Cerebellar nuclear complex (tissue), 1 donor: ENCODE measurements at places on chromosomes 4 and X.

DNA sequence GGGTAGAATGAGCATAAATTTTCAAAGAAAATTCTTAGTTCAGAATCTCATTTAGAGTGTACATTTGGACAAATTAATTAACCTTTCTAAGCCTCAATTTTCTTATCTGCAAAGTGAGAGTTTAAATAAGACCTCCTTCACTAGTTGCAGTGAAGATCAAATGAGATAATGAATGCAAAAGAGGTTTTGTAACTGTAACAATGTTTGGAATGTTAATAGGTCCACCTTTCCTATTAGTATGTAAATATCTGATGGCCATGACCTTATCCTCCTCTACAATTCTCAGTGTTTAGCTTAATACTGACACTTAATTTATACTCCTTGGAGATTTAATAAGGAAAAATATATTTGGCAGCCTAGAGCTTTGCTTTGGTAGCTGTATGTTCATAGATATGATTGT, 138.8 kb downstream of the GABRG1 start:
- no peak for DNase-seq

DNA sequence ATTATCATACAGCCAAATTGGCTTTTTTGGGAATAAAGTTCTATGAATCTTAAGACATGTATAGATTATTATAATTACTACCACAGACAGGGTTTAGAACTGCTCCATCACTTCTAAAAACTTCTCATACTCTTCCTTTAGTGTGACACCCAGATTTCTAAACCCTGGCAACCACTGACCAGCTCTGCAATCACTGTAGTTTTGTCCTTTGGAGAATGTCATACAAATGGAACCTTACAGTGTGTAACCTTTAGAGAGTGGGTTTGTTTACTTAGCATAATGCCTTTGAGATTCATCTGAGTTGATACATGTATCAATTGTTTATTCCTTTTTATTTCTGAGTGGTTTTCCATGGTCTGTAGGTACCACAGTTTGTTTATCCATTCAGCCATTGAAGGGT, 95.0 kb downstream of the TMEM164 start:
- DNase-seq = no peak

DNA sequence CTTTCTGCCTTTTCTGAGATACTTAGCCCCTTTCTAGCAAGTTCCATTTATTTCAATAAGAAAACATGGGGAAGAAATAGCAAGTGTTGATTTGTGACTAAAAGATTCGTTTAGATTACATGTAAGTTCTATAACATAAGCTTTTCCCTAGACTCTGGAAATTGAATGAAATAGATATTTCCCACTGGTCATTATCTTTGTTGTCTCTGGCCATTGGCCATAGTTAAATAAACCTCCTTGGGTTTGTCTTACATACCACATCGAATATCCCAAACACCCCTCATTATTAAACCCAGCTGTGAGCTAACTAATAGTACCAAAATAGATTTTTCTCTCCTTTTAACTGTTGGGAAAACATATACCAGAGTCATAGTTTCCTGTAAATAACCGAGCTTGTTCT, 534.8 kb downstream of the IQCM start:
- no peak for DNase-seq

- no peak for DNase-seq
Observed at GRCh38 chr4:111045992-111046391, 423.1 kb upstream of the PITX2 start.

DNA sequence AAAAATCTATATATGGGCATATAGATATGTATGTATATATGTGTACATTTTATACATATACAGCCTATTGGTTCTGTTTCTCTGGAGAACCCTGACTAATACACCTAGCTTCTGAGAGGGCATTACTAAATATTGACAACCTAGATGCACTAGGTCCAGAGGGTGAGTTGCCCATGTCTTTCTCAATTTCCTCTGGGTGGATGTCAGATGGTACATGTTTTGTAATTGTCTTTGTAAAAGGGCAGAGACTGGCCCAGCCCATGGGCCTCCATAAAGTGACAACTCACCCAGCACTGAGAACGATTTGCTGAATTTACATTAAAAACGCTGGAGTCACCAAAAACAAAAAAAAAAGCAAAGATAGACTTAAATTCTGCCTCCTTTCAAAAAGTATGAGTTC, 198.5 kb upstream of the FAM241A start:
- no peak for DNase-seq

GRCh38 chr4:6855692-6856297, 53.8 kb upstream of the TBC1D14 start:
- no peak for DNase-seq

- DNase-seq = no peak
Observed at GRCh38 chr4:2858451-2859217, 15.0 kb downstream of the ADD1 start.

DNA sequence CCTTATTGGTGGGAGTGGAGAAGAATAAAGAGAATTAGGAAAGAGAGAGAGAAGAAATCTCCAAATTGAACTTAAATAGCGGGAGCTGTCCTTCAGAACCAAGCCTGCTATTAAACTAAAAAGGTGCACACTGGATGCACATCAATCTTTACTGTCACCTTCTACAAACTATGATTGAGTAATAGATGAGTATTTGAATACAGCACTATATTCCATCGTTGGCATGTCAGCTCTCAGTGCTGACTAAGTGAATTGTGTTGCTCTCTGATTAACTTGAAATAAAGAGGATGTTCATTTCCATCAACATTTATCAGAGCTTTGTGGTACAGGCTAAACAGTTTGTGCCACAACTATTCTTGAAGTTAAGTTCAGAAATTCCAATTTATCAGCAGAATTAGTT, 143.7 kb upstream of the PABPC4L start:
- no peak for DNase-seq

DNA sequence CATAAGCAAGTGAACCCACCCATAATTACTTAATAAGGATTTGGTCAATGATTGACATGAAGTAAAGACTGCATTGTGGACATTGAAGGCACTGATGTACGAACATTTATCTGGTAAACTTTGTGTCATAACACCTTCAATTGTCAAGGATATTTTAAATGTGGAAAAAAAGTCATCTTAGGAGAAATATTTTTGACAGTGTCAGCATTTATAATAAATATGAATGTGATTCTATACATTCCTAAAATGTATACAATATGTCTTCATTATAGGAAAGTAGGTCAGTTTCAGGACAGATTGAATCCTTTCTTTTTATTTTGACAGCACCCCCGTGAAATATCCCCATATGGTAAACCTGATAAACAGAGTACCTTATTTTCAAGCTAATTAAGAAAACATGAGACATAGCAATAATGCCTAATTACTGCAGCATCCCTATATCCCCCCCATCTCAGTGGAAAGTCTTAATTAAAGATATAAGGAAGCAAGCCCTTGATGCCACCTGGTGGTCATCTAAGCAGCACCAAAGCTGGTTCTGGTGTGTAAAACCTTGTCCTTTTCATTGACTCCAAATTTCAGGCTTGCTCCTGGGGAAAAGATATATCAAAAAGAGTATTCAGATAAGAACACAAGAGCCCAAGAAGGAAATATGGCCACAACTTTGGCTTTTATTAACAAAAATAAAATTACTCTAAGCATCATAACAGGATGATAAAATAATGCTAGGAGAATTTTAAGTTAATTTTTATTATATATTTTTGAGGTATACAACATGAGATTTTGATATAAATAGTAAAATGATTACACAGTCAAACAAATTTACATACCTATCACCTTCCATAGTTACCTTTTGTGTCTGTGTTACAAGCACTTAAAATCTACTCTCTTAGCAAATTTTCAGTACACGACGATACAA, 379.7 kb downstream of the TLL1 start:
- DNase-seq = no peak

GRCh38 chrX:150616863-150617198, 48.4 kb downstream of the MTM1 start:
- no peak for DNase-seq

DNA sequence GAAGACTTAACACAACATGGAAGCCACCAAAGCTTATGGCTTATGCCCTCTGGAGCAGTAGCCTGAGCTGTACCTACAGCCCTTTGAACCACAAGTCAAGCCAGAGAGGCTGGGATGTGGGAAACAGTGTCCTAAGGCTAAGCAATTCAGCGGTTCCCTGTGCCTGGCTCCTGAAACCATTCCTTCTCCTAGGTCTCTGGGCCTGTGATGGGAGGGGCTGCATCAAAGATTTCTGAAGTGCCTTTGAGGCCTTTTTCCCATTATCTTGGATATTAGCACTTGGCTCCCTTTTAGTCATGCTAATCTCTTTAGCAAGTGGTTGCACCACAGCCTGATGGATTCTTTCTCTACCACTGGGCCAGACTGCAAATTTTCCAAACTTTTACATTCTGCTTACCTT, 140.5 kb upstream of the NUDT10 start:
- DNase-seq = no peak

DNA sequence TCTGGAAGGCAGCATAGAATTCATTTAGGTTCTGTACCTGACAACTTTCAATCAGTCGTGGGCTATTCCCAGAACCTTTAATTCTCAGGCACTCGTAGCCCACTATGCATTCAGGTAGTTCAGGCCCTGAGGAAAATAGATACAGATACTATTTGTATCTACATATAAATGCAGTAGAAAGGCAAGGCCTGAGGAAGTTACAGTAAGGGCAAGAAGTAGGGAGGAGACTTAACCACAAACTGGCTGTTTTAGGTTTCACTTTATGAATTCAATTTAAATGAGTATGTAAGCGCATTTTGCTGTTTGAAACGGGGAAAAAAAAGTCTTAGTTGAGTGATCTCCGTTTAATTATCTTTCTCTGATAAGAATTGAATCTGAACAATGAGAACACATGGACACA, 529.4 kb upstream of the ATOH1 start:
- no peak for DNase-seq

GRCh38 chr4:118047043-118047442, 12.8 kb downstream of the NDST3 start:
- no peak for DNase-seq

GRCh38 chr4:146486565-146486964, 35.2 kb downstream of the SLC10A7 start:
- DNase-seq = no peak

DNA sequence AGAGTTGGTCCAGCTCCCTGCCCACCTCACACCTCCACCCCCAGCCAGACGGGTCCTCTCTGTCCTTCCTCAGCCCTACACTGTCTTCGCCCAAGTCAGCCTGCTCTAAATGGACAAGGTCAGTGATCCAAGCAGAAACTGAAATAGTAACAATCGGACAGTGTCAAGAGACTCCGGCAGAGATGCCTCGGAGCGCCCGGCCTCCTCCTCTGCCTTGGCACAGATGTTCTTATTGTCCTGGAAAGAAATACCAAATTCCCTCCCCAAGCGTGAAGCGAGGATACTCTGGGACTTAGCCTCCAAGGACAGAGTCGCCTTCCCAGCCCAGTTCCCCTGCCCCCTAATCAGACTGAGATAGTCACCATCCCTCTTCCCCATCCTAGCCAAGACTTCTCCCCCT, 28.5 kb downstream of the UTP14A start:
- no peak for DNase-seq

GRCh38 chrX:25125483-25125882, 109.7 kb upstream of the ARX start:
- DNase-seq = no peak

- DNase-seq = no peak
Observed at GRCh38 chr4:52611030-52611555, 48.0 kb downstream of the USP46 start.

DNA sequence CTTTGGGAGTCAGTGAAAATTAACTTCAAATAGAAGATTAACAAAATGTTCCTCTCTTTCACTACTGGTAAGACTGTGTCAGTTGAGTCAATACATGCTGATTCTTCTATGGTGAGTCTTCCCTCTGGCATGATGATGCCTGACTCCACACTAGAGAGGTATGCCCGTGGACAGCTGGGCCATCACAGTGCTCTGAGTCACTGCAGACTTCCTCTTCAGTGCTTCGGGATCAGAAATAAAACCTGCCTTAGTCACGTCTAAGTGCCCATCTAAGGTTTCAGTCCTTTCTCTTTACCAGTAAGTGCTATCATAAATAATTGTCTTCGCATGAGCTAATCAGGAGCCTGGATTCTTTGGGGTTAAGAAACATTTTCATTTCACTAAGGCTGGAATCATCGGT, 1.6 kb upstream of the ASB5 start:
- DNase-seq = no peak

DNA sequence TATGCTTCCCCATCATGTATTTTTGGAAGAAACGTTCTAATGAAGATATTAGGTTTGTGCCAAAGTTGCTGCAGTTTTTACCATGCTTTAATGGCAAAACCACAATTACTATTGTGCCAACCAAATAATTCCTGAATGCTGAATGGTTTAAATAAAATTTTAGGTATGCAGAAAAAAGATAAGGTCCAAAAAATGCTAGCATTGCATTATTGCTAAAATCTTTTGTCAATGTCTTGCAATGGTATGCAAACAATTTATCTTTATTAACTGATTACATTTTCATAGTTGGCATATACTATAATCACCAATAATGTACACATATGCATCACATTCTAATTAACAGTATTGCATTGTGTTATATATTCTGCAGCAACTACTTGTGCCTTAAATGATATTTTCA, 1657.4 kb upstream of the IGFBP7 start:
- no peak for DNase-seq

DNA sequence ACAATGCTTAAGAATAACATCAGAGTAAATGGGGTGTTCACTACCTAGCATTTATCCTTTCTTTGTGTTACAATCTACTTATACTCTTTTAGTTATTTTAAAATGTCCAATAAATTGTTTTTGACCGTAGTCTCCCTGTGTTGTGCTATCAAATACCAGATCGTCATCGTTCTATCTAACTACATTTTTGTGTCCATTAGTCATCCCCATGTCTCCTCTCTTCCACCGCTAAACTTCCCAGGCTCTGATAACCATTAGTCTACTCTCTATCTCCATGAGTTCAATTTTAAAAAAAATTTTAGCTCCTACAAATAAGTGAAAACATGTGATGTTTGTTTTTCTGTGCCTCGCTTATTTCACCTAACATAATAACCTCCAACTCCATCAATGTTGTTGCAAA, 381.9 kb downstream of the PRDM5 start:
- DNase-seq = no peak

DNA sequence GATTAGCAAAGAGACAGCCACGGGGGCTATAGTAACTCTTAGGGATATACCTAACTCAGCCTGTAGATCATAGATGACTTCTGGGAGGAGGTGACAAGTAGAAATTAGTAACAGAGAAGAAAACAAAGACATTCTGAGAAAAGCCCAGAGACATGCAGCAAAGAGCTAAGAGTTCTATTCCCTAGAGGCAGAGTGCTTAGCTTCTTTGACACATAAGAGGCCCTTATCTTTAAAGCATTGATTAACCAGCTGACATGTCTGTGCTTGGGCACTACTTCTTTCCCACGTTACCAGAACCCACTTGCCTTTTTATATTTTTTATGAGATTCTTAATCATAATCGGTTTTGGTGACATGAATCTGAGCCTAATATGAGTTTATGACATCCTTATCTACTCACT, 179.5 kb downstream of the GABRB1 start:
- no peak for DNase-seq

- no peak for DNase-seq
Observed at GRCh38 chrX:47245156-47245555, 12.3 kb downstream of the USP11 start.

- DNase-seq = no peak
Observed at GRCh38 chr4:100124715-100125114, 65.6 kb downstream of the DDIT4L start.

GRCh38 chr4:4734425-4734824, 125.0 kb upstream of the MSX1 start:
- DNase-seq = no peak

GRCh38 chrX:20218836-20219505, 47.7 kb downstream of the RPS6KA3 start:
- DNase-seq = no peak

GRCh38 chr4:165700855-165701254, 172.2 kb upstream of the TLL1 start:
- DNase-seq = no peak

GRCh38 chr4:160562661-160563060, 1459.8 kb downstream of the RAPGEF2 start:
- peak; percentile 9 for DNase-seq
